Fibroblast of villous mesenchyme (primary cell): ENCODE measurements at places on chromosomes 1 and 21. TPM values are rescaled to one million over a fixed set of nuclear protein-coding genes. Genes with fewer than 3 reads are reported as not detected.

The TMEM51 gene
- 14.8 and 18.6 TPM in 2 replicates for total RNA-seq

The PLEKHN1 gene
- 1.7 and 1.9 TPM in 2 replicates for total RNA-seq

The TSSK3 gene
- total RNA-seq: 0.86 and 0.97 TPM in 2 replicates

The MIXL1 gene
- 0.43 TPM in 1 of 2 replicates, not detected in the other for total RNA-seq

The RNF186 gene
- total RNA-seq: not detected in 2 replicates

DNA sequence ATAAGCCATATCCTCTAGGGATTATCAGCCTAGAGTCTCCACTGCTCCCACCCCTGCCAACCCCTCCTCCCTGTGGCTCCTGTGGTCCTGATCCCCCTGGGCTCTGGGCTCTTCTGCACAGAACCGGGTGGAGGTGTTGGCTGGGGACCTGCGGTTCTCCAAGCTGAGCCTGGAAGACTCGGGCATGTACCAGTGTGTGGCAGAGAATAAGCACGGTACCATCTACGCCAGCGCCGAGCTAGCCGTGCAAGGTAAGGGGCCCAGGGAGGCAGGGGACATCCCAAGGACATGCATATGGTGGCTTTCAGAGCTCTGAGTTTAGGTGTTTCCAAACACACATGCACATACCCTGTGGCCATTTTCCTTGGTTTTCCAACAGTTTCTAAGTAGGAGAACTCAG is 19.3 kb downstream of the CNTN2 start:
- DNase-seq: no peak

- peak; percentile 50 for DNase-seq
Measured at GRCh38 chr1:11134898-11135266, 35.2 kb upstream of the EXOSC10 start.

DNA sequence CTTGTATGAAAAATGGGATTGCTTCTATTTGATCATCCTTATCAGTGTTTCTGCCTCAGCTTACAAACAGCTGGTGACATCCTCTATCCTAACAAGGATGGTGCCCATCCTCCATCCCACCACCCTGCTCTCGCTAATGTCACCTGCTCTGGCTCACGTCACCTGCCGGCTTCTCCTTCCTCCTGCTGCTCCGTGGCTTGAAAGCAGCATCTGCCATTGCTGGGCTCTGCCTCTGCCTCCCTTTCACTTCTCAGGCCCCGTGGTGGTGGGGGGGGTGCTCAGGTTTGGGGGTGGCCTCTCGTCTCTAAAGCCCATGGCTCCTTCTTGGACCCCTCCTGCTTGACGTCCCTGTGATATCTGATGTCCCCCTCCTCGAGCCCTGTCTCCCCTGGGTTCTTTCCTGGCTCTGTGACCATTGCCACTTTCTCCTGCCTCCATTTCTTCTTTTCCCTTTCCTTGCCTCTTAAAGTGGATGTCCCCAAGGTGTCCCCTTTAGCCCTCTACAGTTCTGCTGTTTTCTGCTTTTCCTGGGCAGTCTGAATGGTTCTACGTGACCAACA is 135.5 kb upstream of the ERRFI1 start:
- no peak for DNase-seq

DNA sequence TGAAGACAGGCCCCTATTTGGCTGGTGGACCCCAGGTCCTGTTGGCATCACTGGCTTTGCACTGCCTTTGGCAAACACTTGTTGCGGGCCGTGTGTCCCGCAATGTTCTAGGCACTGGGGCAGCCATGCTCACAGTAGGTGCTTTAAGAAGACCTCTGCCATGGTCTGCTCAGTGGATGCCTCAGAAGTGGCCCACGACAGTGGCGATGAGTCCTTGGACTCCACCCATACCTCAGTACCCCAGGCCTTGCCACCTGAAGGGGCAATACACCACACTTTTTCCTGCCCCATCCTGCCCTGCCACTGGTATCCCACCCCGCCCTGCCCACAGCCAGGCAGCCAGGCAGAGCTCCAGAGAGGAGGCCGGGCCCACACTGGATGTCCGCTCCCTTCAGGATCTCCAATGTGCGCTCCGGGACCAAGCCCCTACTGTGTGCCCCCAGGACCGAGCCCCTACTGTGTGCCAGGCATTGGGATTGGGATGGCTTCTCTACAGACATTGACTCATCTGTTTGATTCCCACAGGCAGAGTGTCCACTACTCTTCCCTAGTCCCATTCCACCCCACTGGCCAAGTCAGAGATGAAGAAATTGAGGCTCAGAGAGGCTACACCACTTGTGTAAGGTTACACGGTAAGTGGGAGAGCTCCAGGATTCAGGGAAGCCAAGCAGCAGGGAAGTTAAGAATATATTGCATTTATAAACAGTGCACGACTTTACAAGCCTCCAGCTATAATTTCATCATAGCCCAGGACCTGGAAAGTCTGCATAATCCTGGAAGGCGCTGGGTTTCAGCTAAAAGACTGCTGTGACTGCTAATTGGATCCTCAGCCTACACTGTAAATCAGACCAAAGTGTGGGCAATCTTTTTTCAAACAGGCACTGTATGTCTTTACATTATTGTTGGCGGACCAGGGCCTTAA is 101.6 kb downstream of the DMRTB1 start:
- DNase-seq: peak; percentile 79

DNA sequence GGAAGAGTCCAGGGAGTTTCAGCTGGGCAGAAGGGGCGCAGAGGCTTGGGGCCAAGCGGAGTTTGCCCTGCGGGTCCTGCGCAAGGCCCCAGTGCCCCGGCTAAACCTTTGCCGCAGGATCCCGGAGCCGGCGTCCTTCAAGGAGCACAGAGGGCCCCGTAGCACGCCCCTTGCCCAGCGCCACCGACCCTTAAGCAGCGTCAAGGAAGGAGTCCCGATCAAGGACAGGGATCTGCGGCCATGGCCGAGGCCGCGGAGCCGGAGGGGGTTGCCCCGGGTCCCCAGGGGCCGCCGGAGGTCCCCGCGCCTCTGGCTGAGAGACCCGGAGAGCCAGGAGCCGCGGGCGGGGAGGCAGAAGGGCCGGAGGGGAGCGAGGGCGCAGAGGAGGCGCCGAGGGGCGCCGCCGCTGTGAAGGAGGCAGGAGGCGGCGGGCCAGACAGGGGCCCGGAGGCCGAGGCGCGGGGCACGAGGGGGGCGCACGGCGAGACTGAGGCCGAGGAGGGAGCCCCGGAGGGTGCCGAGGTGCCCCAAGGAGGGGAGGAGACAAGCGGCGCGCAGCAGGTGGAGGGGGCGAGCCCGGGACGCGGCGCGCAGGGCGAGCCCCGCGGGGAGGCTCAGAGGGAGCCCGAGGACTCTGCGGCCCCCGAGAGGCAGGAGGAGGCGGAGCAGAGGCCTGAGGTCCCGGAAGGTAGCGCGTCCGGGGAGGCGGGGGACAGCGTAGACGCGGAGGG is 520 bp downstream of the CLIC6 start:
- DNase-seq: no peak

DNA sequence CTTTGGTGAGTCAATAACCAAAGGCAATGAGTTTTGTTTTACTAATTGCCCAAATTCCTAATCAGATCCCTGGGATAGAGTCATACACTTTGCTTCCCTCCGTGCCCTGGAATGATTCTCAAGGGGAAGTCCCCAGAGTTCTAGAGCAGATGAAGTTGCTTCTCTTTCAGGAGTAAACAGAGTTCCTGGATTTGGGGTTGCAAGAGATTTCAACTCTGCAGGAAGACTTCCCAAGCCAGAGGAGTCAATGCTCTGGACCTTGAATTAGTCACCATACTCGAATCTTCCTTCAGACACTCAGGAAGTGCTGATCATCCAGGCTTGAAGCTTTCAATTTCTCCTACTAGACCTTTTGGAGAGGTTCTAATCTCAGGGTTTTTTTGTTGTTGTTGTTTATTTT is 39.6 kb downstream of the FCER1A start:
- DNase-seq: no peak

DNA sequence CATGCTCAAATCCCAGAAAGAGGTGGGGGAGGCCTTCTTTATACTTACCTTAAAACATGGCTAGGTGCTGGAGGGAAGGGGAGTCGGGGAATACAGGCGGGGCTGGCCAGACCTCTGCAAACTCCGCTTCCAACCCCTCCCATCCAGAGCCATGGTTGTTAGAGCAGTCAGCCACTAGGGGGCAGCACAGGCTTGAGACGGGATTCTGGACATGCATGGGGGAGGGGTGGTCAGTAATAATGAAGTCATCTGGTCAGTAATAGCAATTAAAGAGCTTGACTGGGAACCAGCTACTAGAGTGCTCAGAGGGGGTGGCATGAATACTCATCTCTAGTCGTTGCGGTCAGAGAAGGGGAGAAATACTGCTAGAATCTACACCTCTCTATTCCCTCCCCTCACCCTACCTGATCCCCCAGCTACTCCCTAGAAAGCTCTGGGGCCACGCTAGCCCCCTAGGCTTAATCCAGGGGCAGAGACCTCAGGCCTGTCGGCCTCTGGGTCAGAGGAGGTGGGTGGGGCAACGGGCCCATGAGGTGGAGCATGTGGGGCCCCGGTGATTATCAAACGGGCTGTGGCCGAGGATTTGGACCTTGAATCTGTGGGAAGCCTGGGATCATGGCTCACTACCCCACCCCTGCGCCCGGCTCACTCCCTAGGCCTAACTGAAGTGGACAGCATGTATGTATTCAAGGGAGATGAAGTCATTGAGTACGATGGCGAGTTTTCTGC is 2.9 kb downstream of the CASQ1 start:
- DNase-seq: peak; percentile 88

DNA sequence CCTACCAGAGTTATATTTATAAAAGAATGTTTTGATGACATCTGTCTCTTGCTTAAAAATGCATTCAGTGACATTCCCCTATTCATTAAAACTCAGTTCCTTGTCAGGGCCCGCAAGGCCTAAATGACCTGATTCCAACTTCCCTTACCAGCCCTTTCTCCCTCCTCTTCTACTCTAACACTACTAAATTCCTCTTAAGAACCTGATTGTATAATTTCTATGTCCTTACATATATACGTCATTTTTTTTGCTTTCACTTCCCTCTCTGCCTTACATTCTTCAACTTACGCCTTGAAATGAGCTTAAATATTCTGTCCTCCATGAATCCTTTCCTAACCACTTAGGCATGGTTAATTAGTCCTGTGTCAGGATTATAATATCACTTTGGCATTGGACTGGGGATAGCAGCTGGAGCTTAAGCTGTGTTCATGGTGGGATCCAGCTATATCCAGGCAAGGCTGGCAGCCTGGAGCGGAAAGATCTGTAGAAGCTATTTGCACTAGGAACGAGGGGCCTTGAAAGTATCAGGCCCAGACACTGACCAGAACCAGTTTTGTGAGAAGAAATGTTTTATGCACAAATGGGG is 360.2 kb upstream of the PTBP2 start:
- DNase-seq: no peak

GRCh38 chr1:25099343-25099951 is 132.9 kb downstream of the SYF2 start:
- no peak for DNase-seq

DNA sequence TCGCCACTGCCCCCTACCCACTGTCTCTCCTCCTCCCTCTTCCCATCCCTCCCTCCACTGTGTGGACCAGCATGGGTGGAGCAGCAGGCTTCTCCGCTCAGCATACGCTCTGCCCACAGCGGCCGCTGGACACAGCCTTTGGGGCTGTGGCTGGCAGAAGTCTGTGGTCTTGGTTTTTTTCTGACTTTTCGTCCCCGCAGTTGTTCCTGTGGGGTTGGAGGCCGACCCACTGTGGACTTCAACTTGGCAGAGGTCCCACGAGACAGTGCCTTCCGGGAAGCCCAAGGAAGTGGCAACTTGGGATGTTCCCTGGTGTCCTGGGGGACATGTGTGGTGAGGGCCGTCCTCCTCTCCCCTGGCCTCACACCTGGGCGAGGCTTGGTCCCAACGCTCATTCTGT is 162.5 kb upstream of the C1orf174 start:
- DNase-seq: no peak

DNA sequence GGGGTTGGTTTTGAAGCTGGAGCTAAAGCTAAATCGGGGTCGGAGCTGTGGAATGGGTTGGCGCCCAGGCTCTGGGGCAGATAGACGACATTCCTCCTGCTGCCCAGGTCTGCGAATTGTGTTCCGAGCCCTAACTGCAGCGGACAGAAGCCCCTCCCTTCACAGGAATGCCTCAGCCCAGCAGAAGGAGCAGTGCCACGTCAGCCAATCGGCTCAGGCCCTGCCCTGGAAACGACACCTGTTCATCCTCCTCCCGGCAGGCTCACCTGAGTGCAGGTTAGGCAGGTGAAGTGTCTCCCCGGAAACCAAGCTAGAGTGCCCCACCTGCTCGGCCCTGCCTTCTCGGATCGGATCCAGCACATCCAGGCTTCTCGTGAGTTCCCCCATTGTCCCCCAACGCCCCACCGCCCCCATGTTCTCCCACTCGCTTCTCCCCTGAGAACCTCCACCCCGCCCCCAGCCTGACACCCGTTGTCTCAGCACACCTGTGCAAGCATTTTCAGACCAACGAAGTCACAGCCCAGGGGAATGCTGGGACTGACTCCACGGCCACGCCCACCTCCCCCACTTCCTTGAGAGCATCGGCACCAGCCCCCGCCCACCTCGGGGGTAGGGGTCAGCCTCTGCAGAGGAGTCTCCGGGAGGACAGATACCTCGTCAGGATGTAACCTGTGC is 775 bp downstream of the TMEM125 start:
- DNase-seq: no peak

DNA sequence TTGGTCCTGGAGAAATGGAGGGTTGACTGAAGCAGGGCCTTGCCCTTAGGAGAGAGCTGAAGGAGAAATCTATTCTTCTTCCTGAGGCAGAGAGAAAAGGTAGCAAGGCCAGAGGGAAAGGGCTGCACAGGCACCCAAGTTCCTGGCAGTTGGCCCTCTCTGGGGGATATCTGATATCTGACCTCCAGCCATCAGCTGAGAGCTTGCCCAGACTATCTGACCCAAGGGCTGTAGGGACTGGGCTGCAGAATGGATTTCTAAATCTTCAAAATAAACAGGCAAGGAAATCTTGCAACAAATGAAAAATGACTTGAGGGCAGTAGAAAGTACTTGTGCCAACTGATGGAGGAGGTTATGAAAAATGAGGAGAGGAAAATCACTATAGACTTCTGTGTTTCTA is 498 bp upstream of the CLCA2 start:
- no peak for DNase-seq

DNA sequence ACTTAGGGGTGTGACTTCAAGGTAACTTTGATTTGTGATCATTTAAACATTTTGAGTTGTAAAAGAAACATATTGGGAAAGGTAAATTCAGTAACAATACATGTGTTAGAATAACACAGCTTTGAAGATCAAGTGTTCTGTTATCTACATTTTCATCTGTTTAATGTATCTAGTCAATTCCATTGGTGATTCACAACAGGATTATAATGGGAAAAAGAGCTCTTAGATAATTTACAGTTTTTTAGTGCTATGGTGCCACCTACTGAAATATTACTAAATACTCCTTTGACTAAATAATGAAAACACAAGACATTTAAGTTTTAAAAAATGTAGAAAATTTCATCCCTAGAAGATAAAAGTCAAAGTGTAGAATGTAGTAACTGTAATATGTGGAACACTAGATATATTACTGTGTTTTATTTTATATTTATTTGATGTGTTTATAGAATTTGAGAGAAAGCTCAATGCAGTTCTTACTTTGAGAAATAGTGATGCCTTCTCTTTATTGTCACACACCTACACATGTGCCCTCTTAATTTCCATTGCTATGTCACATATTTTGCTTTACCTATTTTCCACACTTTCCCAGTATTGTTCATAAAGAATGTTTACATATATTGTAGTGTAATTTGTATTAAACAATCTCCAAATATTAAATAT is 47.4 kb downstream of the PTPRC start:
- peak; percentile 65 for DNase-seq
